Keratinocyte (primary cell): ENCODE measurements at places on chromosomes 3 and 15. TPM values are rescaled to one million over a fixed set of nuclear protein-coding genes. Genes with fewer than 3 reads are reported as not detected.
A peak's percentile ranks its signal among the peaks of the same experiment; 100 is the strongest.

Gene IL17RC
- polyA plus RNA-seq = 6.3 to 12.7 TPM (median 7.4 TPM) in 3 replicates

Gene MAP6D1
- polyA plus RNA-seq = 1.2 to 1.4 TPM (median 1.4 TPM) in 3 replicates

Gene KBTBD12
- not detected in 3 replicates for polyA plus RNA-seq

Gene ANKRD63
- polyA plus RNA-seq = not detected in 3 replicates

Gene DNAH12
- 0.10 TPM in 1 of 3 replicates, not detected in the others for polyA plus RNA-seq

DNA sequence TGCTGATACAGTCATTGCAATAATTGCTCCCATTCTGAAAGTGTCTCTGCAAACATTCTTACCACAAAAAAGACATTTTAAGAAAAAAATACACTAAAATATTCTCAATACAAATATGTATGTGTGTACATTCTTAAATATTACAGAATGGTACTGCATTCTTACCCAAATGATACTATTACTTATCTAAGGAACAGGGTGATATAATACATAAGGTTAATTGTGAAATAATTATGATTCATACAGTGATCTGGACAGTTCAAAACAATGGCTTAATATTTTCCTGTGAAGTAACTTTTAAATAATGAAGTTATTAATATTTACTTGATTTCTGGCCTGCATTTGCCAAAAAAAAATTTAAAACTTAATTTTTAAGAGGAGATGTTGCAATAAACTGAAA is 694.6 kb downstream of the TUSC7 start:
- H3K4me1 ChIP-seq = no peaks in the 10 kb centered on the region
- no peak for DNase-seq
- no peaks in the 10 kb centered on the region for H3K27me3 ChIP-seq
- H3K27ac ChIP-seq = no peak overlapping the region
- H3K36me3 ChIP-seq = no peaks in the 10 kb centered on the region

DNA sequence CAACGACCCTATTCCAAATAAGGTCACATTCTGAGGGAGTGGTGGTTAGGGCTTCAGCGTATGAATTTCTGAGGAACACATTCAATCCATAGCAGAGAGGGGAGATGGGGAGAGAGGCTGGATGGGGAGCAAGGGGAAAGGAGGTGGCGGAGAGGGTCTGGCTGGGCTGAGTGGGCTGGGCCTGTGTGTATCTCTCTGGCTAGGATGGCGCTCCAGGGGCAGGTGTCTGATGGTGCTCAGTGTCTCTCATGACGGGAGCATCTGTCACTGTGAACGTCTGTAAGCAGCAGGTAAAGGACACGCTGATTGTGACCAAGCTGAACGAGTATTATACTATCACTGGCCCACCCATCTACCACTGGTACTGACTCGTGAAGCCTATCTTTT is 159.6 kb downstream of the XXYLT1 start:
- peaks cover 9% of the 10 kb centered on the region for H3K4me1 ChIP-seq
- no peaks in the 10 kb centered on the region for H3K27me3 ChIP-seq
- no peak for DNase-seq
- no peaks in the 10 kb centered on the region for H3K36me3 ChIP-seq

- H3K27me3 ChIP-seq = no peaks in the 10 kb centered on the region
- H3K36me3 ChIP-seq = no peaks in the 10 kb centered on the region
- no peak overlapping the region for H3K27ac ChIP-seq
- peaks cover 10% of the 10 kb centered on the region for H3K4me1 ChIP-seq
Observed at GRCh38 chr3:46524008-46524407, 26.2 kb downstream of the RTP3 start.

GRCh38 chr15:85099195-85099803 is 117.6 kb downstream of the PDE8A start:
- H3K27me3 ChIP-seq = no peaks in the 10 kb centered on the region
- H3K4me1 ChIP-seq = no peaks in the 10 kb centered on the region
- H3K27ac ChIP-seq = no peak overlapping the region
- peaks cover 2% of the 10 kb centered on the region for H3K36me3 ChIP-seq

DNA sequence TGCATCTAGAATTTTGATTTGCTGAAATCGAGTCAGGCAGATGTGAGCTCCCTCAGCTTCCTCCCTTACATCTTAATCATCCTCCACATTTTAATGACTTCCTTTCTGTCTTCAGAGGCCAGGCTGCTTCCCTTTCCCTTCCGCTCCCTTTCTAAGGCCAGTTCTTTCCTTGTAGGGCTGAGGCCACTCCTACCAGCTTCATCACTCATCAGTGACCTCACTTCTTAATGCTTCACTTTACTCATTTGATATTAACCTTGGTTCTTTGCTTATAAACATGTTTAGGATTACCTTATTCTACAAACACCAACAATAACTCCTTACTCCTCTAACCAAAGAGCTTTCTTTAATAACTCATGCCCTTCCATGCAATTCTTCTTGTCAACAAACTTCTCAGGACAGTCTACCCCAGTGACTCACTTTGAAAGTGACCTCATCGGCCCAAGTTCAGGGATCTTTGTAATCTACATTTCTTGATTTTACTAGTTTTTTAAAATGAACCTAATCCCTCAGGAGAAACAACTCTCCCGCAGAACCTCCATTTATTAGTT is 23.9 kb downstream of the ILDR1 start:
- no peaks in the 10 kb centered on the region for H3K36me3 ChIP-seq
- DNase-seq = no peak
- H3K27me3 ChIP-seq = no peaks in the 10 kb centered on the region
- no peak overlapping the region for H3K27ac ChIP-seq

GRCh38 chr3:58628823-58629562 is 37.6 kb downstream of the FAM3D start:
- no peaks in the 10 kb centered on the region for H3K4me1 ChIP-seq
- no peaks in the 10 kb centered on the region for H3K36me3 ChIP-seq
- H3K27ac ChIP-seq = no peak overlapping the region
- DNase-seq = no peak

DNA sequence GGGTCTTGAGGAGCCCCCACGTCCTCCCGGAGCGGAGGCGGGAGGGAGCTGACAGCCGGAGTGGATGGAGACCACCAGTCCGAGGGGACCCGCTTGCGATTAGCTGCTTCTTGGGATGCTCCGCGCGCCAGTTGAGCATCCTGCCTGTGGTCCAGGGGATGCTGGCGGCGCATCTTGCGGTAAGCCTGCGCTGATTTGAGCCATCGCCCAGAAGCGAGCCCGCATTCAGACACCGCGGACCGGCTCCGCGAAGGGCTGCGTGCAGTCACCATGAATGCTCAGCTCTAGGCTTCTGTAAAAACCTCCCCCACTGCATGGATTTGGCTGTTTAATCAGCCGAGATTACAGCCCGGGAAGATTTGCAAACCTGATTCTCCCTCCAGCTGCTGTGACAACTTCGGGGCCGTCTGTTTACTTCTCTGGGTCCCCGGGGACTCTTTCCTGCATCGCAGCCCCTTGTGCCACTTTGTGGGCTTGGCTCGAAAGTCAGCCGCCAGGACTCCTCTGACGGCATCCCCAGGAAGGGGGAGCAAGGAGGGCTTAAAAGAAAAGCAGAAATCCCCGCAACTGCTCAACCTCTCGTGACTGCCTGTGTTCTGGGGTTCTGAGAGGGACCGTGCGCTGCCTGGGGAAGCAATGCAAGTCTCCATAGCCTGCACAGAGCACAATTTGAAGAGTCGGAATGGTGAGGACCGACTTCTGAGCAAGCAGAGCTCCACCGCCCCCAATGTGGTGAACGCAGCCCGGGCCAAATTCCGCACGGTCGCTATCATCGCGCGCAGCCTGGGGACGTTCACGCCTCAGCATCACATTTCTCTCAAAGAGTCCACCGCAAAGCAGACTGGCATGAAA is 171.1 kb downstream of the KCNAB1 start:
- peaks cover 6% of the 10 kb centered on the region for H3K4me1 ChIP-seq
- H3K27ac ChIP-seq = no peak overlapping the region
- DNase-seq = no peak
- H3K36me3 ChIP-seq = no peaks in the 10 kb centered on the region
- H3K4me3 ChIP-seq = peak overlapping the region; percentile 52

- no peak for DNase-seq
- H3K4me1 ChIP-seq = no peaks in the 10 kb centered on the region
- H3K36me3 ChIP-seq = no peaks in the 10 kb centered on the region
Observed at GRCh38 chr3:77066829-77067228, 26.9 kb downstream of the ROBO2 start.

DNA sequence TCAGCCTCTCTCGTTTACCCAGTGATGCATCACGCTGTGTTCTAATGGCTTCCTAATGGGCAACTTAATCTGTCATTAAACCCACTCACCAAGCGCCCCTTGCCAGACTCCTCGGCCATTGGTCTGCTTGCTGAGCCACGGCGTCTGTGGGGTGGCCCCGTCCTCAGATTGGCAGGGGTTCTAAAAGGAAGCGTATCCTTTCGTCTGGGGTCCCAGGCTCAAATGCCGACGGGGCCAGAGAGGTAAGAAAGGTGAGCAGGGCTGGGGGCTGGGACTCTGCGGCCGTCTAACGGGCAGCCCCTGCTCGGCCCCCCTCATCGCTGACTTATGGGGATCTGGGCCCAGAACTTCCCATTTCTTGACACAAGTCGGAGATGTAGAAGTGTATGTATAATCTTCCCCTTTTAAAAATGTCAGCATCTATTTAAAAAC is 315.1 kb upstream of the PROK2 start:
- DNase-seq = no peak
- H3K27me3 ChIP-seq = peaks cover 37% of the 10 kb centered on the region
- H3K4me1 ChIP-seq = no peaks in the 10 kb centered on the region
- no peaks in the 10 kb centered on the region for H3K36me3 ChIP-seq
- no peak overlapping the region for H3K4me3 ChIP-seq
